Glutamatergic neuron (in vitro differentiated cells): ENCODE measurements at places on chromosomes 6 and 20. TPM values are rescaled to one million over a fixed set of nuclear protein-coding genes. Genes with fewer than 3 reads are reported as not detected.

DNA sequence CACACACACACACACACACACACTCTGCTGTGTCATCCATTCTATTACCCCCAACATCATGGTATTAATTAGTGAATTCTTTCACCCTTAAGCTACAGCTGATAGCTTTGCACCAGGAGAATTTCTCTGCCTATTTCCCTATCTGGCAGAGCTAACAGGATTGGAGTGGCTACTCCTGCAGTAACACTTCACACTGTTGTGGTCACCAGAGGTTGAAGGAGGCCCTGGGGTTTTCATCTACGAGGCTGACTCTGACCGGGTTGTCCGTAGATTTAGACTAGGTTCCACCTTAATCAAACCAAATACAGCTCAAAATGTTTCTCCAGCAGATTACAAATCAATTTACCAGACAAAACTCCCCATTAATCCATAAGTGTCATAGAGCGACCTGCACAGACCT, 69.2 kb upstream of the RIPOR2 start:
- no peak for DNase-seq

DNA sequence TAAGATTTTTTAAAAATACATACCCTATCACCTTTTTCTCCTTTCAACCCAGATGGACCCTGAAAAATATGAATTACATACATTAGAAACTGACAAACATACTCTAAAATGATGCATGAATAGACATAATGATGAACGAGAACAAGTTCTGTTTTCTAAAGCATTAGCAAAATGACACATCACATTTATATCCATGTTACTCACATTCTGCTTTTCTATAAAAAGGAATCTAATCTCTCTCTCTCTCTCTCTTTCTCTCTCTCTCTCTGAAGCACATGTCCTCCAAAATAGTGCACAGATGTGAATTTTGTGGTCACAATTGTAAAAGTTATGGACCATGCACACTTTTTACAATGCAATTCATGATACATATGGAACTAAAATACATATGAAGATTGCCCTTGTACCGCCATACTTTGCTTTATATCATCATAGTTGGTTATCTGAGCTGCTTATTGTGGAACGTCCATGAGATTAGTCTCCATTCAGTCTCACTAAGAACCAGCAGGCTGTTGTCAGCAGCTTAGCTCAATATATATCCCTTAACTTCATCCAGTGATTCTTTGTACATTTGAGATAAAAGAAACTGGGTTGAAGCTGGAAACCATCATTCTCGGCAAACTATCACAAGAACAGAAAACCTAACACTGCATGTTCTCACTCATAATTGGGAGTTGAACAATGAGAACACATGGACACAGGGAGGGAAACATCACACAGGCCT, 114.2 kb downstream of the COL12A1 start:
- no peak for DNase-seq

GRCh38 chr6:118335325-118335816, 212.7 kb upstream of the PLN start:
- DNase-seq, result no peak

DNA sequence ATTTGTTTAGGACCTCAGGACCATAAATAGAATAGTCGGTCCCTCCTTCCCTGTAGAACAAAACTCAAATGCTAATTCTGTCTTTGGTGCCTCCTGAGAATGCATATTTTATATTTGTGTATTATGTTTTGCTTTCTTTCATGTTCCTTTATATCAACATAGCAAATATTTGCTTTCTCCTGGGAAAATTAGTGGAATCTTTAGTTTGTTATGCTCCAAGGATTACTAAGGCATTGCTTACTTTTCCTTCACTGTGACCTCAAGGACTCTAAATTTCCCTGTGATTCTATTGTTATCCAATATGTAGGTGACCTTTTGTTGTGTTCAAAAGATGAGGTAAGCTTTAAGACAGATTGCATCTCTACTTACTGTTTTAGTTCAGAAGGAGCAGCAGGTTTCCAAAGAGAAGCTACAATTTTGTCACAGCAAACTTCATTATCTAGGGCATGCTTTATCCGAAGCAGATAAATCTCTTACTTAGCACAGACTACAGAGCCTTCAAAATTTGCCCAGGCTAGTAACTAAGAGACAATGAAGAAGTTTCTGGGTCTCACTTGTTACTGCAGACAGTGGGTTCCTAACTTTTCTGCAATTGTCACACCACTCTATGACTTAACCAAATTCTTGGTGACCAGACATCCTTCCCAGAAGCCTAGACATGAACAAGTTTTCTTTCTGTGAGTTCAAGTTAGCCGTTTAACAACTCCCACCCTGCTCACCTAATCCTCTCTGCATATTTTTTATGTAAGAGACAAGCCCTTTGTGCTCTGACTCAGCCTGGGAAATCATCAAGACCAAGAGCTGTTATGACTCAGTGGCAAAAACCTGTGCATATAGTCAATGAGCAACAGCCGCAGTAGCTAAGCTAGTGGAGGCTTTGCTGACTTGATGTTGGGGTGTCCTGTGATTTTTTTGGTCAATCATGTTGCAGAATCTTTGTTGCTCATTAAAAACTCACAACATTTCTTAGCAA, 378.8 kb downstream of the QKI start:
- no peak for DNase-seq

Gene ADGRG6
- total RNA-seq, result not detected
